Suppressor macrophage treated with lipopolysaccharide for 1 hour (primary cell): ENCODE measurements at places on chromosomes 2 and 18.

- no peak for DNase-seq
Measured at GRCh38 chr2:41894563-41895333, 153.1 kb upstream of the PKDCC start.

DNA sequence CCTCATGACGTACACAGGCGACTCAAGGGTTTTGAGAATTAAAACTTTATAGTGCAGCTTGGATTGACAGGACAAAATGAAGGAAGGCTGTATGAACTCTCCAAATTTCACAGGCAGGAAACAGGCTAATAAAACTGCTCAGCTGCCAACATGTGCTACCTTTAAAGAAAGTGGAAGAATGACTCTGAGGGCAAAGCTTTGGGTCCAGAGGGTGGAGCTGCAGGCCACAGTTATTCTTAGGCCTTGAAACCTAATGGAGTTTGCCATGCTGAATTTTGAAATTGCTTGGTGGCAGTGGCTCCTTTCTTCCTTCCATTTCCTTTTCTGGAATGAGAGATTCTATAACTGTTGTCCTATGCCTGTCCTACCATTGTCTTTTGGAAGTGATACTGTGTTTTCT, 34.8 kb downstream of the HAT1 start:
- no peak for DNase-seq

GRCh38 chr2:184599054-184599871, 934 bp downstream of the ZNF804A start:
- DNase-seq, result peak; percentile 46

GRCh38 chr2:168699844-168700417, 102.5 kb upstream of the NOSTRIN start:
- no peak for DNase-seq

- no peak for DNase-seq
Measured at GRCh38 chr18:3449512-3450011, 410 bp upstream of the TGIF1 start.

DNA sequence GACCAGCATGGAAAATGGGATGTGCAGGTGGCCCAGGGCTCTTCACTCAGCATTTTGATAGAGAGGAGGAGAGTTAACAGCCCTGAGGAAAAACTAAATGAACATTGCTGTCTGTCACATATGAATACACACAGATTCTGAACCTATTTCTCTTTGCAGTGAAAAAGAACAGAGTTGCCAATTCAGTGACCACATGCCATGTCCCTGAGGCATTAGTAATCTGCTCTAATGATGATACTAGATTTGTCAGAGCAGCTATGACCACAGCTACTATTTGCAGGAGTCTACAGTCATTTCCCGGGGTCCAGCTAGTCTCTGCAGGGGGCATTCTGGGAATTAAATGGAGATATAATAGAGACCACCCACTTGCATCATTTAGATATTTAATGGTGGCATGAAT, 267.6 kb downstream of the TMX3 start:
- DNase-seq, result no peak

DNA sequence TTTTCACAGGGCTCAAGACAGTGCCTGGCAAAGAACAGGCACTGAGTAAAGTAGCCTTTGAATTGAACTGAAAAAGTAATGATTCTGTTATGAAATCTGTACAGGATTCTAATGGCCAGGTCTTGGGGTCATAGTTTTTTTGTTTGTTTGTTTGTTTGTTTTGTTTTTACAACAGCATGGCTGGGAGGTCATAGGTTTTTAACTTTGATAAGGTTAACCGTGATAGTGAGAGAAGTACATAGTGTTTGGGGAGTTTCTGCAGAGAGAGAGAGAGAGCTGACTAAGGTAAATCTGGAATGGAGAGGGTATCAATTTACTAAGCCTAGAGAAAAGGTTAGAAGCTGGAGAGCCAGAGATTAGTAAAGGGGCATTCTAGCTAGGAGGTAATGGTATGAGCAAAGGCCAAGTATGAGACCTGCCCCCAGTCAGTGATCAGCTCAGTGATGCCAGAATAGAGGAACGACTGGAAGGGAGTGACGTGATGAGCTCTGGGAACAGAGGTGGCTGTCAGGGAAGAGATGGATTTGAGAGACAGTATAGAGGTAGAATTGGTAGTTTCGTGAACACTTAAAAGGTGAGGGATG, 25.9 kb downstream of the XRCC5 start:
- no peak for DNase-seq
